ENCODE measurements at places on chromosomes 11 and 22.

- DNase-seq = no peak
Observed at GRCh38 chr11:130441719-130442118, 6.7 kb upstream of the ADAMTS15 start.

DNA sequence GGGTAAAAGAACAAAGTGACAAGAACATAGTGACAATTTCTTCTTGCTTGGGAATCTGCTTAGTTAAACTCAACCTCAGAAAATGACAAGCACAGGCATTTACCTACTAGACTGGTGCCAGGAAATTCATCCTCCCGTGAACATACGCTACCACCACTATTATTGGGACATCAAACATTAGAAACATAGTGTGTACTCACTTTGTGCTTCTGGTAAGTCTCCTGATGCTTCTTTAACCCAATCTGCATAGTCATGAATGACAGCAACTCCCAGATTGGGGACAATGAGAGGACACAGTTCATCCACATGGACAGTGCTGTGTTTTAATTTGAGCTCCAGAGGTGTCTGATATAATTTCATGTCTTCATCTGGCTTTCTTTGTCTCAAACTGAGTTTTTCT is 29.2 kb upstream of the CHRNA10 start:
- DNase-seq = no peak

- DNase-seq = no peak
Observed at GRCh38 chr22:25495285-25495684, 69.2 kb upstream of the GRK3 start.

DNA sequence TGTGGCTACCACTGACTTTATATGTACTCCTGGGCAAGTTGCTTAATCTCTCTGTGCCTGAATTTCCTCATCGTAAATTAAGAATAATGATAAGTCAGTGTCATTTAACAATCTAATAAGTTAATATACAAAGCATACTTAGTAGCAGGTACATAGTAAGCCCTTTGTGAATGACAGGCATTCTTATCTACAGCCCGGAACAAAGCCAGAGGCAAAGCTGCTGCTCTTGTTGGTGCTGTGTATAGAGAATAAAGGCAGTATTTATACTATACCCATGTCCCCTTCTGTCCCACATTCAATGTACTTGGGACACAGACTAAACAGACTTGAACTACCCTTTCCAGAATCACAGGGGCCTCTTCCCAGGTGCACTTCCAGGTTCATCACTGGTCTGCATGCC is 229.7 kb upstream of the NCAM1 start:
- DNase-seq = no peak

DNA sequence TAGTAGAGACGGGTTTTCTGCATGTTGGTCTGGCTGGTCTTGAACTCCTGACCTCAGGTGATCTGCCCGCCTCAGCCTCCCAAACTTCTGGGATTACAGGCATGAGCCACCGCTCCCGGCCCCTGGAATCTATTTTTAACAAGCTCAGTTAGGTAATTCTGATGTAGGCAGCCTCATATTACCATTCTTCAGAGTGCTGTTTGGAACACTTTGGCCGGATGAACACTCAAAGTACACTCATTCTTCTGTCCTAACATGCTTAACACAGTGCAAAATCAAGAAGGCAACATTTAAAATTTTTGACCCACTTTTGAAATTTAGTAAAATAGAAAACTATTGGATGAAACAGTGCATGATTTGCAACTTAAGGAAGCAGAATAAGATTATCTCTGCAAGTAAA is 586.7 kb upstream of the CHORDC1 start:
- no peak for DNase-seq

DNA sequence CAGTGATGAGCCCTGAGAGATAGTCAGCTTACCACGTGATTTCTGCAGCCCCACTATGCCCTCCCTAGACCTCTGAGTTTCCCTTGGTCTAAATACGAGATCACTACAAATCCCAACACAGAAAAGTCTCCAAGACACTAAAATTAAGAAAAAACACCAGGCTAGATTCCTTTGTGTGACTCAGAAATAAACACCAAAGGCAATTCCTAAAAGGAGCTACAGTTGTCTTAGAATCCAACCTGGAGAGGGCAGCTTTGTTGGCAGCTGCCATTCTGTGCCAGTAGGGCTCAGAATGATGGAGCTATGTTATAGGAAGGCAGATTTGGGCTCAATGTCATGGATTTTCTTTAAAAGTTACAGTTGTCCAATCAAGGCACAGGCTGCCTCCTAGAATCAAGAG is 37.1 kb upstream of the HMGXB4 start:
- DNase-seq = no peak

DNA sequence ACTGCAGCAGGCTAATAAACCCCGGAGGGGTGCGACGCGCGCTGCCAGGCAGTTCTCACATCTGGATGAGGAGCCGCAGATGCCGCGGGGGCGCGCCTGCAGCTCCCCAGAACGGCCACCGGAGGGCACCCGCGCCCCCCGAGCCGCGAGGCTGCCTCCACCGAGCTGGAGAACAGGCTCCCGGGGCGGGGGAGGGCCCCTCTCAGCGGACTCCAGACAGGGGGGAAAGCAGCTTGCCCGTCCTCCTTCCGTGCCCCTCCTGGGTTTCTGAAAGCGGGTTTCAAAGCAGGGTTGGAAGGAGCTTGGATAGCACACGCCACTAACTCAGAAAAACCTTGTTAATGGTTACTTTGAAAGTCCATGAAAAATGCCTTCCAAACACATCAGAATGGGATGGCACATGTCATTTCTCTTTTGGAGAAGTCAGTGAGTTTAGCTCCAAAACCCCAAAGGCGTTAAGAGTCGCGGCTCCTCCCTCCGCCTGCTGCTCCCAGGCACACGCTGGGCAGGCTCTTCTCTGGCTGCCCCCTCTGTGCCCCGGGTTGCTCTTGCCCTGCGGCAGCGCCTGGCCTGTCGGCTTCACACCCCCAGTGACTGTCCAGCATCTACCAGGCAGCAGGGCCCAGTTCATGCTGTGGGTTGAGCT is 317.8 kb downstream of the NTM start:
- DNase-seq = peak; percentile 55

DNA sequence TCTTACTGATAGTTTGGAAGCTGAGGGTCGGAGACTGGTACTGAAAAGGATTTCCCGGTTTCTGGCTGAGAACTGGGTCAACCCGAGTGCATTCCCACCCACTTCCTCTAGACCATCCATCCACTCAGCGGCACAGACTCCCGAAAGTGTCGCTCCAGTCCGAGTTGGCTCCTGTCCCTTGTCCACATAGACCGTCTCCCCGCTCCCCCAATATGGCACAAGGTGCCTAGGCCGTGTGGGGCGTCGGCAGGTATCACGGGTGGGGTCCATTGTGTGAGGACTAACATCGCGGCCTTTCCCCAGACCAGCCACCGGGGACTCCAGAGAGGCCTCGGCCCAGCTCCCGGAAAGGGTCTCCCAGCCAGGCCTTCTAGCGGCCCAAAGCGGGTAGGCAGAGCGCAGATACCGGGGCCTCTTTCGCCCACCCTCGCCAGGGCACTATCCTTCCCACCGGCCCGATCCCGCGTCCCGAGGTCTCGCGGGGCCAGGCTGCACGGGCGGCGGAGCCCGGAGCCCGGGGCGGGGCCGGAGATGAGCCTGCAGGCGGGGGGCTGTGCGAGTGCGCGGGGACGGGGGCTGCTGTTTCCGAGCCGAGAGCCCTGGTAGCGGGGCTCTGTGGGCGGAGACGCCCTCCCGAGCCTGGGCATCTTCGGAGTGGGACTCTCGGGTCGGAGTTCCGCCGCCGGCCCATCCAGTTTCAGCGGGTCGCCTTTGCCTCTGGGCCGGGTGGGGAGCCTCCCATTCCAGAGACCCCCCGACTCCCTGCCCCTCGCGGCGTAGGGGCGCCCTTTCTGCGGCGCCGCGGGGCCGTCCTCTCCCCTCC is 21.1 kb downstream of the SERPINH1 start:
- peak; percentile 67 for DNase-seq

DNA sequence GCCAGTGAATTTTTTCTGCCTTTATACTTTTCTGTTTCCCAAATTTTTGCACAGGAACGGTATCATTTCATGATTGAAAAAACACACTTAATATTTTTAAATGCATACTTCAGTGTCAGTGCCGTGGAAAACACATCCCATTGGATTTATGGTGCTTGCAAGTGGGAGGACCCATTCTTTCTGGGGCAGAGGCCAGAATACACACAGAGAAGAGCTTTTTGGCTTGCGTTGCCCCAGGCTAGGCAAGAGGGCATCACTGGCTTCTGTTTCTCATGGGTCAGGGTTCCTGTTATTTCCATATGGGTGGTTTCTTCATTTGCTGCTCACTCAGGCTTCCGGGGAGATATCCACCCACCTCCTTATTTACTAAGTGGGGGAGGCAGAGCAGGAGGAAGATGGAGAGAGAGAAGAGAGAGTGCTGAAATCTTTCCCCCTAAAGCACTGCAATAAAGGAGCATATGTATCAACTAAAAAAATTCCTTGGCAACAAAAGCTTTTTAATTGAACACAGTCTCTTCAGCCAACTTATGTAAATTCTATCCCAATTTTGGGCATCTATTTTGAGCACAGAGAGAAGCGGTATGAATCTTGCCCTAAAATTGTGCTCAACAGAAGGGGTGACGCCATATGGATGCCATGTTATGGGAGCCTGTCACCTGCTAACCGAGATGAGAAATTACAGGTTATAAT is 66.0 kb upstream of the KIRREL3 start:
- DNase-seq = peak; percentile 76

DNA sequence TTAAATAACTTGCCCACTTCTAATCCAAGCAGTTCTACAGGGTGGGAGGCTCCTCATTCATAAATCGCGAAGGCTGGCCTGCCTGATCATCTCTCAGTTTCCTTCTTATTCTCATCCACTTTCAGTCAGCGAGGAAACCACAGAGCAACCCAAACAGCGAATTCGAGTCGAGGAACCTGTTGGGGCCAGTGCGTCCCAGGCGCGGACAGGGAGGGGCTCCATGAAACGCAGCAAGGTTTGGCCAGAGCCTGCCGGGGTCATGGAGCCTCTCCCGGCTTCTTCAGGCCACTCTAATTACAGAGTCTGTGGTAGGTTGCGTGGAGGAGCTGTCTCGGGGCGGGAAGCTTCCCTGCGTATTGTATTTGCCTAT is 741 bp upstream of the NAV2 start:
- DNase-seq = no peak

DNA sequence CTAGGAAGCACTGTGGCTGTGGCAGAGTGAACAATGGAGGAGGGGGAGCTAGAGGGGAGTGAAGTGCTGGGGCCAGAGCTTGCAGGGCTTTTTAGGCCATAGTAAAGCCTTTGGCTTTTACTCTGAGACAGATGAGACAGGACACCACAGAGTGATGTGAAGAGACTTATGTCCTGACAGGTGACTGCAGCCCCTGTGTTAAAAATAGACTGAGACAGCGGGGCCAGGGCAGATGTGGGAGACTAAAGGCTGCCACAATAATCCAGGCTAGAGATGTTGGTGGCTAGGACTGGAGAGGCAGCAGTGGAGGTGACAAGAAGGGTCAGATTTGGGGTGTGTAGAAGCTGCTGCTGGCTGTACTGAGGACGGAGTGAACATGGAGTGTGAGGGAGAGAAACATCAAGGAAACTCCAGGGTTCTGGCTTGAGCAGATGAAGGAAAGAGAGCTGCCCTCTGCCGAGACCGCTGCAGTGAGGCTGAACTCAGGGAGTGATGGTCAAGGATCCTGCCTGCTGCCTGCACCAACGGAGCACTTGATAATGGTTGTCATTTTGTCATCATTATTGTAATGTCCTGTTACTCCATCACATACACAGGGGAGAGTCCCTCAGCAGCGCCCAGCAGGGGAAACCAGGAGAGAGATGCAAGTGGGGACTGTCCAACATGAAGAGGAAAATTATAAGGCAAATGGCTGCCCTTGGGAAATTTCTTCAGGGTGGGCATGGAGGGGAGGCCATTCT is 27.4 kb downstream of the SLC43A1 start:
- DNase-seq = no peak

DNA sequence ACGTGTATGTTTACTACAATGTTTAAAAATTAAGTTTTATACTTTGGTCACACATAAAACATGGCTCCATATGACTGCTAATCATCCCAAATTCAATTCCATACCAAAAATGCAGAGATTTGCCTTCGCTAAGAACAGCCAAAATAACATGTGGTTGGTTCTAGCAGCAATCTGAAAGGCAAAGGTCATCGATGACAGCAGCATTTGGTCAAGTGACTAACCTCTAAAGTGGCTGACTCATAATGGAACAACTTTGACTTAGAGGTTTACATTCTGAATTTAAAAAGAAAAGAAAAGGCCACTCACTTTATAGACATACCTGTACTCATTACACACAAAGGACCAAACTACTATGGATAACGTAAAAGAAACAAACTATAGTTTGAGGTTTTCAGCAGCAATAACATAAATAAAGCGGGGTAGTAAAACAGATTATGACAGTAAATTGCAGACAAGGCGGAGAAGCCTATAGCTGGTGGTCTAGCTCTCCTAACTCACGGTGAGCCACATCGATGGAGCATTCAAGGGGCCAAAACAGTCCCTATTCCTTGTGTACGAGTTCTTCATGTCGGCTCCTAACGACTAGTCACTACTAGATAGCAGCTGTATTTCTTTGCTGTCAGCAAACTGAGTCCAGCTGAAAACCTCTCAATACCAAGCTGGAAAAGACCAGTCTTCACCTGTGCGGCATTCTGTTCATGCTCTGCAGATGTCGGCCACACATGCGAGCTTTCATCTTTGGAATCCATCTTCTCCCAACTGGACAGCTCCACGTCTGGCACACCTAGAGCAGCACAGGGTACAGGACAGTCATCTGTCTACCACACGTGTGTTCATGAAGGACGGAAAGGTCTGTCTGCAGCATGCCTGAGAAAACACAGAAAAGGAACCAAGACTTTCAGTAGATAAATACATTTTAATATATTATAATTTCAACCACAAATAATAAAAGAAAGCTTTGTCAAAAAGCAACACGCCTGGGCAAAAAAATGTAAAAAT is 42.1 kb downstream of the PRDM10 start:
- peak; percentile 72 for DNase-seq

DNA sequence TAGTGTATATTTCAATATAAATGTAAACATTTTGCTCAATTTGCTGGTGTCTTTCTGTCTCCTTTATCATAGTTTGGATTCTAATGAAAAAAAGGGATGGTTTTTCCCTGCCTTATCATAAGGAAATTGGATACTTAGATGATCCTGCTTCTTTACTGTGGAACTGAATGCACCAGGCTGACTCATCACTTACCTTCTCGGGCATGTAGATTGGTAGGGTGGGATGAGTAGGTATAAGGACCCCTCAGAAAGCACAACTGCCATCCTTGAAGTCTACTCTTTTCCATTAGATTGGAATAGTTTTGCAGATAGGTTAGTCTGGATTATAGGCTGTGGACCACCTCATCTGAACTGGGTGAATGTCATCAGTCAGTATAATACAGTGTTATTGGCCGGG is 7.5 kb upstream of the SIDT2 start:
- no peak for DNase-seq

All from AG10803 (cell line).